ENCODE measurements at places on chromosomes 16 and 17.

DNA sequence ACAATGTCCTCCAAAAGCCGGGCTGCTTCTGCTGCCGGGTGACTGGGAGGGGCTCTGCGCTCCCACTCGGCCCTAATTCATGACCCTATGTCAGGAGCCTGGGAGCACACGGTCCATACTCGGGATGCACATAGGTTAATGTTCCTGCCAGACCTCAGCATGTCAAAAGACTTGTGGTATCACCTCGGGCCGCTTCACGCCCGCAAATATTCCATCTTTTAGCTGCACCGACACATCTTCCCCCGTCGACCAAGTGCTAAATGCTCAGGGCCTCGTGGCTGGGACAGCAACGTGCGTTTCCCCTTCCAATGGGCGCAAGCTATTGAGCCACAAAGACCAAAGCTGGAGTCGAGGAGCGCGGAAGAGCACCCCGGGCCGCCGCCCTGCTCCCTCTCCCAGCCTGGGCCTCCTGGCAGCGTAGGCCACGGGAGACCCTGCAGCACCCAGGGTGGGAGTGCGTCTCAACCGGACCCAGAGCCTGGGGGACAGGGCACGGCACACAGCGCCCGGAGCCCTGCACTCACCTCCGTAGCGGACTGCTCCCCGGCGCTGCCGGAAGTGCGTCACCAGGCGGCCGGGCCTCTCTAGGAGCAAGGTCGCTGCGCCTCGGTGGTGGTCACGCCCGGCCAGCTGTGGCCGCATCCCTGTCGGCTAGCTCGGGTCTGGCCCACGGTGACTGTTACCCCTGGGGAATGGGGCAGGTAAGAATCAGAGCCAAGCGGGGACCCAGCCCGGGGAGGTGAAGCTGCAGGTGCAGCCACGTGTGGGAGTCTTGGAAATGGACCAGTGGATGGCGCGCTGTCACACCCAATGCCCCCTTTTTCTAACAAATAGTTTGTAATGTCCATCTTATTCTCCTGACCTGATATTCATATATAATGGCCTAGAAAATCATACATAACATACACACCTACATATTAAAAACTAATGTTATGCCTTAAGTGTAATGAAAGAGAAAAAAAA lies at the start of gene ZNF23:
TSS of gene ZNF23 (minus strand) at position 562 of the 963 bp plus-strand sequence. CDS start 5,451 bp downstream, outside the sequence.
- peak; percentile 82 for DNase-seq

- no peak for DNase-seq
These were observed 76.9 kb downstream of the MRTFB start for GRCh38 chr16:14148016-14148415.

DNA sequence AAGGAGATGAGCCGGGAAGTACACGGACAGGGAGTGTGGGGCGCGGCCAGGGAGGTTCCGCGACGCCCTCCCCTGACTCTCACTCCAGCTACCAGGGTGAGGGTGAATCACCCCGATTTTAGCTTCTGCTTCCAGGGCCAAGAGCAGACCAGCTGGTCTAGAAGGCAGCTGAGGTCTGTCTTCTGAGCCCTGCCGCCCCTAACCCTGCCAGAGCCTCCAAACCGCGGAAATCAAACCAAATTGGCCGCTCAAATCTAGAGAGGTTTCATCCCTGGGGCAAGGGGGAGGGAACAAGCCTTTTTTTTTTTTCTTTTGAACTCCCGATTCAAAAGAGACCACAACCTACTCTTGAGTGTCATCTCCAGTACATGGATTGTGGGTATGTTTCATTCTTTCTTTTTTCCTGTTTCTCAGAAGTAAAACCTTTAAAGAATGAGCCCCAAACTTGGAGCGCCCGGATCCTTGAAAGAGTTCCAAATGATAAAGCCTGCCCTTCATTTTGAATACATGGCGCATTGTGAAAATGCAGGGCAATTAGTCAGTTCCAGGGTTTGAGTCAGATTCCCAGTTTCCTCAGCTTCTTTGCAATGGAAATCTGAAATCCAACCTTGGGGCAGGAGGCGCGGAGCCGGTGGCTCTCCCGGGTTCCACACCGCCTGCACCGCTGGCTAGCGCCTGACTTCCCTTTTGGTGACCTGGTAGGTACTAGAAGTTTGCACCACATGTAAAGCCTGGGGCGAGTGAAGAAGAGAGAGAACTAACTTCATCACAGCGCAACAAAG lies 16.5 kb upstream of the ZFHX3 start:
- DNase-seq = peak; percentile 60

DNA sequence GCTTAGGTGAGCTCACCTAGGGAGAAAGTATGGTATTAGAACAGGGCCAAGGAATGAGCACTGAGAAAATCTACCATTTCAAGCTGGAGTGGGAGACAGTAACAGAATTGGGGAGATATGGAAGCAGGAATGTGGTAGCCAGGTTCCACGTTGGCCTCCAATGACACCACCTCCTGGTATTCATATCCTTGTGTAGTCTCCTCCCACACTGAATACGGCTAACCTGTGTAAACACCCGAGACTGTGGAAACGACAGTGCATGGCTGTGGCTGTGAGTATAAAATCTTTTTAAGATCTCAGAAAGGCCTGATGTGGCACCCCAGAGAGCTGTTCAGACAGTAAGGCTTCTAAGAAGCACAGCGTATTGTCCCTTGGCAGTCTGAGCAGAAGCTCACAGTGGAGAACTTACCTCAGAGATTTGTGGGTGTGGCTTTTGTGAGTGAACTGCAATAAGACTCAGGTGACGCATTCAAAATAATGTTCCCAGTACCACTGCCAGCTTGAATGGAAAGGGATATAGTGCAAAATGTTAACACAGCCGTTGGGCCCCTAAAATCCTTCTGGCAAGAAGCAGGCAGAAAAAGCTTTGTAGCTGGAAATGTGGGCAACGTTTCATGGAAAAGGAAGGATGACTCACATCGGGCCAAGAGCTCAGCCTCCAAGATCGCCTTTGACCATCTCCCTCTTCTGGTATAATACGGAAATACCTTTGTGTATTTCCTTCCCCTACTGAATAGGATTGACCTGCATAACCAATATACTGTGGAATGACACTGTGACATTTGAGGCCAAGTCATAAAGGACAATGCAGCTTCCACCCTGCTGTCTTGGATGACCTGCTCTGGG lies 14.4 kb downstream of the SDR42E1 start:
- DNase-seq = no peak

DNA sequence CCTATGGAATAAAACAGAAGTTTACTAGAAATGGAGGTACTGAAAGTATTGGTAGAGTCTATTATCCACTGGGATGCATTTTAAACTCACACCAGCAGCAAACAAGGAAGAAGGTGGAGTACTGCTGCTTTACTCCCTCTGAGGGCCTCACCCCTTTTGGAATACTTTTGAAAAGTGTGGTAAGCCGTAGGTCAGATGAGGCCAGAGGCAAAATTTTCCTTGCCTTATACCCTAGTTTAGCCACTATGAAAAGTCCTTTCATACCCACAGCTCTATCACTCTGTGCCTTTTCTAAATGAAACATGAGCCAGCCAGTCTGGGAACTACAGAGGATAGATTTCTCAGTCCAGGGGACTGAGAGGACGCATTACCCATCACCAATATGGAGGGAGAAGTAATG lies 14.0 kb downstream of the GDE1 start:
- no peak for DNase-seq

GRCh38 chr16:80664226-80664625 lies 123.4 kb downstream of the DYNLRB2 start:
- no peak for DNase-seq

- DNase-seq = peak; percentile 45
These were observed 6.3 kb downstream of the ESRP2 start for GRCh38 chr16:68229431-68230175.

DNA sequence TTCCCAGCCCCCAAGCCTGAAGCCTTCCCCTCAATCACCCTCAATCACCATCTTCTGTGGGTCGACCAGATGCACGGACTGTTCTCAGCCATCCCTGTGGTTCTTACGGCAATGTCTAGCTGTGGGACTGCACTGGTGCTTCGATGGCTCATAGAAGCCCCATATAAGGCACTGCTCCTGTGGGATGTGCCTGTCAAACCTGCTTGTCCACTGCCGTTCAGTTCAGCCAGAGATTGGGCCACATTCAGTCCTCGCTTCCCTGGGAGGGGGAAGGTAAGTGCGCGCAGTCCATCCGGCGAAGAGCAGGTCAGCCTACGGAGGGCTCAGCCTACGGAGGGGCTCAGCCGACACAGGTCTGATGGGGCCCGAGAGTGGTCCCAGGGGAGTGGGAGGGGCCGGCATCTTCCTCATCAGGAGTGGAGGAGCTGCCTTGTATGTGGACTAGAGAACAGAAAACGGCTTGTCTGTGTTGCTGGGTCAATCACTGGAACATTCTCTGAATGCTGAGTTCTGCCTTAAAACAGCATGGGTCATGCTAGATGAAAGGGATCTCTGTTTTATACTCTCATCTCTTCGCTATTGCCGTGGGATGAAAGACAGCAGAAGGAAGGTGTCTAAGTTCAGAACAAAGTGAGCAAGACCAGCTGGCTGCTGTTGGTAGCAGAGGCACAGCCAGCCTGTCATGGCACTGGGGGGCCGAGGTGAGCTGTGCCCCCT lies at the start of gene CARD14:
TSS of gene CARD14 (plus strand) at position 247 of the 717 bp plus-strand sequence. CDS start 11,409 bp downstream, outside the sequence.
- no peak for DNase-seq

- peak; percentile 95 for DNase-seq
These were observed 9.2 kb upstream of the TSPOAP1 start for GRCh38 chr17:58337600-58338453.

DNA sequence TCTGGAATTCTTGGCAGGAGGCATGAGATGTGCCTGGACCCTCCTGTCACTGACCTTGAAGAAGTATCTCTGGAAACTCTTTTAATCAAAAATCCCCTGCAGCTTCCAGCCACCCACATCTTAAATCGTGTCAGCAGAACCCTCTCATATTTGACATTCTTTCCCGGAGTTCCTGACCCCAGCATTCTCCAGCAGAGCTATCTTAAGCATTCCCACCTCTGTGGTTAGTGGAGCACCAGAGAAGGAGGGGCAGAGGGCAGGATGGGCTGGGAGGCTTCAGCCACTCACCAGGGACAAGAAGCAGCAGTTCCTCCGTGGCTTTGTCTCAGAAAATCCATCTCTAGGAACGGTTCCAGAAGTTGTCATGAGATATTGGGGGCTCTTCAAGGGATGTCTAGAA lies 149.9 kb downstream of the RGS9 start:
- DNase-seq = no peak

DNA sequence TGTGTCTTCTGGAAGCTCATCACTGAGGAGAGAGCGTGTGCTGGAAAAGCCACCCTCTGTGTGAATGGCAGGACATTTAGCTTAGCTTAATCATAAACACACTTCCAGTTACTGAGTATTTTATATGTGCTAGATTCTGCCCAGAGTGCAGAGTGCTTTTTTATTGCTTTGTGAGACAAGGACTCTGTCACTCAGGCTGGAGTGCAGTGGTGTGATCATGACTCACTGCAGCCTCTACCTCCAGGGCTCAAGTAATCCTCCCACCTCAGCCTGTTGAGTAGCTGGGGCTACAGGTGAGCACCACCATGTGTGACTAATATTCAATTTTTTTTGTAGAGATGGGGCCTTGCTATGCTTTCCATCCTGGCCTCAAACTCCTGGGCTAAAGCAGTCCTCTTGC lies 61.4 kb upstream of the IRX3 start:
- DNase-seq = no peak

- DNase-seq = no peak
These were observed 221.0 kb downstream of the UTP18 start for GRCh38 chr17:51481370-51481769.

- no peak for DNase-seq
These were observed 3.0 kb upstream of the QPRT start for GRCh38 chr16:29675811-29676643.

- DNase-seq = no peak
These were observed 157.7 kb downstream of the CMIP start for GRCh38 chr16:81602256-81602776.

- no peak for DNase-seq
These were observed 134.2 kb downstream of the HS3ST2 start for GRCh38 chr16:22948058-22948602.

DNA sequence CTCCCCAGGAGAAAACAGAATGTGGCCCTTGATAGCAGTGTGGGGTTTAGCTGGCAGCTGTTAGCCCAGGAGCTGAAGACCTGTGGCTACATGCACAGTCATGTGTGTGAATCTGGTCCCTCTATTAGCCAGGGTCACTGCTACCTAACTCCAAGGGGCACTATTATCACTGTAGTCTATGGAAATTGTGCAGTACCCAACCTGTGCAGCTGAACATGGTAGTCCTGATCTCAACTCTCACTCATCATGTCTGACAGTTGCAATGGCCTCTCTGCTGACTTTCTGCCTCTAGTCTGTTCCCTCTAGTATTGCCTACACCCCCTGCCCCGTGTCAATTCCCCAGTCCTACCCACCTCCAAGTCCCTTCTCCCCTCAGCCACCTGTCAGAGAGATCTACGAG lies 67.4 kb downstream of the RAB11FIP4 start:
- DNase-seq = no peak

DNA sequence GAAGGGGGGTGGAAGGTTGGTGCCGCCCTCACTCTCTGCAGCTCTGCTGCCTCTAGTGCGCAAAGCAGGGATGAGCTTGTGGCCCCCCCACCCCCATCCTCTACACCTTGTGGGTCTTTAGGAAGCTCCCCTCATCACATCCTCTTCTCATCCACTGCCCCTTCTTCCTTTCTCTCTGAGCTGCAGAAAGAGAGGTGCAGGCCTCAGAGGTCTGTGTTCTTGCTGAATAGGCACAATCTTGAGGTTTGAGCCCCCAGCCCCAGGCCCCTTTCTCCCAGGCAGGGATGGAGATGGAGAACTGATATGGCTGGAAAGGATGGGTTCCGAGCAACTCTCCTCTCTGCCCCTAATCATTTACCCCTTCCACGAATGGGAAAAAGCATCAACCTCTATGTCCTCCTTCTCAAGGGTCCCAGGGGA lies 2.6 kb downstream of the CACNA1G start:
- no peak for DNase-seq

DNA sequence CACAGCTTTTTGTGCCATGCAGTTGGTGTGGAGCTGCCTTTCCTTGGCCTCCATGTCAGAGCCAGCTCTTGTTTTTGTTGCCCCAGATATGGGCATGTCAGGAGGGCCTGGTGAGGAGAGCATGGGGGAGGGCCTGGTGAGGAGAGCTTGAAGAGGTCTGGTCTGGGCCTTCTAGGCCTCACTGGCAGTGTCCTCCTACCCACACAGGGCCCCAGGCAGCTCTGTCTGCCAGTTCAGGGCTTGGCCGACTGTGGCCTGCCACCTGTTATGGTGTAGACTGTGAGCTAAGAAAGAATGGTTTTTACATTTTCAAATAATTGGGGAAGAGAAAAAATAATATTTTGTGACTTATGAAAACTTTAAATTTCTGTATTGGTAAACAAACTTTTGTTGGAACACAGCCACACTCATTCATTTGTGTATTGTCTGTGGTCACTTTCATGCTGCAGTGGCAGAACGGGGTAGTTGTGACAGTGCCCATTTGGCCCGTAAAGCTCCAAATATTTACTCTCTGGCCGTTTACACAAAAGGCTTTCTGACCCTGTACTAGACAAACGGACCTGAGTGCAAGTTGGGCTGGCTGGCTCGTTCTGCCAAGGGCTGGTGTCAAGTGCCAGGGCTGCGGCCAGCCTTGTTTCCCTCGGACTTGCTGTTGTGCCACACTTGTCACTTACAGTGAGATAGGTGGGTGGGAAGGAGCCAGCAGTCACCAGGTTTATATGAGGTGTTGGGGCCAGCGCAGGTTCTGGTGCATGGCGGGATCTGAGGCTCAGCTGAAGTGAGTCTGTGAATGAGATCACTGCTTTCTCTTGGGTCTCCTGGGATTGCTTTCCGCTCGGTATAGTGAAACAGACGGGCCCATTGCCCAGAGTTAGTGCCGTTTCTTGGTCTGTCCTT lies 18.2 kb downstream of the PGS1 start:
- DNase-seq = no peak

All from CD4-positive, alpha-beta T cell treated with Interleukin-15 for 1 hour (primary cell).